ENCODE measurements at places on chromosomes 16 and 17. TPM values are rescaled to one million over a fixed set of nuclear protein-coding genes. Genes with fewer than 3 reads are reported as not detected.

DNA sequence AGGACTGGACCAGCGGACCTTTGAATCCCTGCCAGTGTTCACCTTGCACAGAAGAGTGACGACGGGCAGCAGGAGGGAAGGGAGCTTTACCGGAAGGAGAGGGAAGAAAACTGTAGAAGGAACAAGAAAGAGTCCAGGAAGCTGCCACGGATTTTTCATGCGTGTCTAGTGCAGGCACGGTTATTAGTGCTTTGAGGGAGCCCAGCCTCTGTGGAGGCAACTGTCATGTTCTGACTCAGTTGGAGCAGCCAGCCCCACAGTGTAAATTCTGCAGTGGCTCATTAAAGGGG, 6.5 kb upstream of the HOXB13 start:
- no peak for DNase-seq

Gene NOS2
- not detected for total RNA-seq

- DNase-seq, result no peak
Observed at GRCh38 chr17:49015924-49016774, 19.0 kb downstream of the IGF2BP1 start.

Gene RAB26
- 0.70 TPM for total RNA-seq

GRCh38 chr16:5016967-5017677, 16.6 kb downstream of the NAGPA start:
- DNase-seq, result no peak

Gene CCL14
- total RNA-seq, result not detected

- DNase-seq, result no peak
Observed at GRCh38 chr17:73293480-73293911, 18.3 kb downstream of the CDC42EP4 start.

GRCh38 chr17:51734462-51734861, 424.1 kb downstream of the CA10 start:
- DNase-seq, result no peak

DNA sequence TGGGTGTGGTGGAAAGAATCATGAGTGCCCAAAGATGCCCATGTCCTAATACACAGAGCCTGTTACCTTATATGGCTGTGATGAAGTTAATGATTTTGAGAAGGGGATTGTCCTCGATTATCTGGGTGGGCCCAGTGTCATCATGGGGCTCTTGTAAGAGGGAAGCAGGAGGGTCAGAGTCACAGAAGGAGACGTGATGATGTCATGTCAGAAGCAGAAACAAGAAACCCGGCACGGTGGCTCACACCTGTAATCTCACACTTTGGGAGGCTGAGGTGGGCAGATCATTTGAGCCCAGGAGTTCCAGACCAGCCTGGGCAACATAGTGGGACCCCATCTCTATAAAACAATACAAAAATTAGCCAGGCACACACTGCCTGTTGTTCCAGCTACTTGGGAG, 55.2 kb upstream of the MGAT5B start:
- no peak for DNase-seq
